Activated B cell treated with CpG ODN at 0.5 μM for 24 hours (primary cell): ENCODE measurements at places on chromosomes 11 and 22.

DNA sequence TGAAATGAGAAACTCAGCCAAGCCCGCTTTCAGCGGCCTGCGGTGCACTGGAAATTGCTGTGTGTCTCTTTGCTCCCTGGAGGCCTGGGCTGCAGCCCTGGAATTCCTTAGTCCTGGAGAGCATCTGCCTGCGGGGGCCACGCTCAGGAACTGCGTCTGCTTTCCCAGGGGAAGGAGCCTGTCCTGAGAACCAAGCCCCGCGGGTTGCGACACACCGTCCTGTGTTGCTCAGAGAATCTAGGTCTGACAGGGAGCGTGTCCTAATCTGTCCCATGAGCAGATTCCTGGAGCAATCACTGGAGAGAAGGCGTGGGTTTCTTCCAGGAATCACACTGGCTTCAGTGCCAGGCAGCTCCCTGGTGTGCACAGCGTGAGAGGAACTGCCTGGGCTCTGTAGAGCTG, 708.1 kb downstream of the BRD1 start:
- DNase-seq, result no peak

- DNase-seq, result no peak
These were observed 5.9 kb upstream of the AMOTL1 start for GRCh38 chr11:94762208-94762607.

DNA sequence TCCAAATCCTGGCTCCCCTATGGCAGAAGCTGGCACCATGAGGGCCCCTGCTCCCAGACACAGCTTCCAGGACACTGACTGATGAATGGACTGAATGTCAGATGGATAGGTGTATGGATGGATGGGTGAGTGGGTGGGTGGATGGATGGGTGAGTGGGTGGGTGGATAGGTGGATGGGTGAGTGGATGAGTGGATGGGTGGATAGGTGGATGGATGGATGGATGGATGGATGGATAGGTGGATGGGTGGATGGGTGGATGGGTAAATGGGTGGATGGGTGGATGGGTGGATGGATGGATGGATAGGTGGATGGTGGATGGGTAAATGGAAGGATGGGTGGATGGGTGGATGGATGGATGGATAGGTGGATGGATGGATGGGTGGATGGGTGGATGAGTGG, 4.3 kb downstream of the FGF3 start:
- DNase-seq, result no peak

DNA sequence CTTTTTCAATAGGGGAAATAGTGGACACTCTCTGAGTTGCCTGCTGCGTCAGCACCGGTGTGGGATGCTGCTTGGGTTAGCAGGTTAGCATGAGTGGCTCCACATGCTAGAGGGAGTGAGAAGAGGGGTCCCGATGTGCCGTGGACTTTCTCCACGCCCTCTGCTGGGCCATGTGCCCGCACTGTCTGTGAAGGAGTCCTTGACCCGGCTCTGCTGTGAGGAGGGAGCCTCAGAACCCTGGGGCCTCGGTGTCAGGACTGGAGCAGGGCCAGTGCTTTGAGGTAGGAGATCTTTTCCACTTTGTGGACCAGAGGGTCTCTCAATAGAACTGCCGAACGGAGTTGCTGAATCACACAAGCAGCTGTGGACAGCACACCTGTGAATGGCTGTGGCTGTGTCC, 14.8 kb downstream of the CTTN start:
- no peak for DNase-seq

DNA sequence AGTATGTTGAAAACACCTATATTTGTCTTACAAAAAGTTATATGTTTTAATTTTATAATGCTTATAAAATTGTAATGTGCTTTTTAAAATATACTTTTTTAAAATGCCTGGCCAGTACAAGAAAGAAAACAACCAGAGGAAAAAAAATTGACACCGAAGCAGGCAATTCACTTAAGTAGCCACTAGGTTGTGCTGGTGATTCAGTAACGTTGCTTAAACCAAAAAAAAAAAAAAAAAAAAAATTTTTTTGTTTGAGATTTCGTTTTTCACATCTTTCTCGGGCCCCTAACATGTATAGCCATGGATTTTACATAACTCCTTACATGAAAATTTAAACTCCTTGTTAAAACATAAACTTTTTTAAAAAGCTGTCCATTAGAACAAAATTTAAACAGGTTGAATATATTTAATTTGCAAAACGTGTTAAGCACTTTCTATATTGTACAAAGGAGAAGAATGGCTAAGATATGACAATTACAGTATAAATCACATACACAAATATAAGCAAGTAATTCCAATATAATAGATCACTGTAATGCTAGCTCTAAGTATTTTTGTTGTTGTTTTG, 9.2 kb downstream of the OR8B4 start:
- no peak for DNase-seq

DNA sequence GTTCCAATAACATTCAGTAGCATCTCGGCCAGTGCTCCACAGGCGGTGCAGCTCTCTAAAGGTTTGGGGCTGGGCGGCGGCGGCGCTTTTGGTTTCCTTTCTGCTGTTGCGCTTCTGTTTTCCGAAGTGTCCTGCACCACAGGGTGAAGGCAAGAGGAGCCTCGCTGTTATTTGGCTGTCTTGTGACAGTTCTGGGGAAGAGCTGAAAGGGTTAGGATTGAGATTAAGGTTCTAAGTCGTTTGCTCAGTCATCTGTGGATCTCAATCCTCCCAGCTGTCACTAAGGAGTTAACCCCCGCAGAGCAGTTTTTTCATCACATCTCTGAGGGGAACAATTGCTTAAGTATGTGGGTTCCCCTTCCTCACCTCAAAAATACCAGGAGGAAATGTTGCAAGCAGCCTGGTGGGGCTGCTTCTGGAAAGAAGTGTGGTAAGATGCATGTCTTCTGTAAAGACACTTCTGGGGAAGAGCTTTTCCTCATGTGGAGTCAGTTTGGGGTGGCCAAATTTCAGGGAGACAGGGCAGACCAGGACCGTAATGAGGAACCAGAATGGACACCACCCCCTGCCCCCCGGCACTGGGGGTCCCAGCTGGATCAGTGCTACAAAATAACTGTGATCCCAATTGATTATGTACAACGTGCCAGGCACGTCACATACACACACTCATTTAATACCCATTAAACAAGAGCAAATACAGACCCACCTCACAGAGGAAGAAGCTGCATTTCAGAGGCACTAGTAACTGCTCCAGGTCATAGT, 14.2 kb downstream of the TMEM121B start:
- no peak for DNase-seq

DNA sequence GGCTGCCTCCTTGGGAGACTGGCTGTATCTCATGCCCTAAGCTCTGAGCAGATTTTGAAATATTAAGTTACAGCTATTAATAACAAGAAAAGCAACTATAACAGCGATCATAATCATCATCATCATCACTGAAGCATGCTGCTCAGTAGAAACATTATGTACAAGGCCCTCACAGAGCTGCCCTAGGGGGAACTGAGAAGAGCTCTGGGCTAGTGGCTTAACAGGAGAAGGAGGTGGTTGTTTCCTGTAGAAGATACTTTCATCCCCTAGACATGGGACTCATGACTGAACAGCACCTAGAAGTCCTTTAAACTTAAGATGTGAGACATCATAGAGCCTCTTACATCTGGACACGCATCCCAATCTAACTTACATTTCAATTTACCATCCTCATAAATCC, 332.8 kb upstream of the PLET1 start:
- no peak for DNase-seq

DNA sequence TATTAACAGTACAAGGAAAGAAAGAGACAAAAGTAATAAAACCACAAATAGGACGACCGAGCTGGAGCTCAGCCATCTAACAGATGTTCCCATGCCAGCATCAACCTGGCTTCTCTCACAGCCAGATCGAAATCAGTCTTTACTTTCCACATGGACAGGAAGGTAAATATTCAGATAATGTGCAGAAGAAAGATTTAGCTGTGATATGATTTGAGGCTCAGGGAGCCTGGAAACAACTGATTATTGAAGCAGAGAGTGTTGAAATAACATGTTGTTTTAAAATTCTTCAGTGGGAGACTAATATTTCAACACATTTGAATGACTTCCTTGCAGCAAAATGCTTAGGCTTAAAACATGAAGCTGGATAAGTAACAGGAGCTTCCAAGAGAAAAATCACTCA, 546.8 kb downstream of the ETS1 start:
- DNase-seq, result no peak

GRCh38 chr11:36890841-36891240, 292.8 kb upstream of the RAG2 start:
- DNase-seq, result no peak

GRCh38 chr22:41752011-41752970, 48.2 kb upstream of the CCDC134 start:
- no peak for DNase-seq

GRCh38 chr22:46653596-46653995, 33.4 kb downstream of the GRAMD4 start:
- no peak for DNase-seq

DNA sequence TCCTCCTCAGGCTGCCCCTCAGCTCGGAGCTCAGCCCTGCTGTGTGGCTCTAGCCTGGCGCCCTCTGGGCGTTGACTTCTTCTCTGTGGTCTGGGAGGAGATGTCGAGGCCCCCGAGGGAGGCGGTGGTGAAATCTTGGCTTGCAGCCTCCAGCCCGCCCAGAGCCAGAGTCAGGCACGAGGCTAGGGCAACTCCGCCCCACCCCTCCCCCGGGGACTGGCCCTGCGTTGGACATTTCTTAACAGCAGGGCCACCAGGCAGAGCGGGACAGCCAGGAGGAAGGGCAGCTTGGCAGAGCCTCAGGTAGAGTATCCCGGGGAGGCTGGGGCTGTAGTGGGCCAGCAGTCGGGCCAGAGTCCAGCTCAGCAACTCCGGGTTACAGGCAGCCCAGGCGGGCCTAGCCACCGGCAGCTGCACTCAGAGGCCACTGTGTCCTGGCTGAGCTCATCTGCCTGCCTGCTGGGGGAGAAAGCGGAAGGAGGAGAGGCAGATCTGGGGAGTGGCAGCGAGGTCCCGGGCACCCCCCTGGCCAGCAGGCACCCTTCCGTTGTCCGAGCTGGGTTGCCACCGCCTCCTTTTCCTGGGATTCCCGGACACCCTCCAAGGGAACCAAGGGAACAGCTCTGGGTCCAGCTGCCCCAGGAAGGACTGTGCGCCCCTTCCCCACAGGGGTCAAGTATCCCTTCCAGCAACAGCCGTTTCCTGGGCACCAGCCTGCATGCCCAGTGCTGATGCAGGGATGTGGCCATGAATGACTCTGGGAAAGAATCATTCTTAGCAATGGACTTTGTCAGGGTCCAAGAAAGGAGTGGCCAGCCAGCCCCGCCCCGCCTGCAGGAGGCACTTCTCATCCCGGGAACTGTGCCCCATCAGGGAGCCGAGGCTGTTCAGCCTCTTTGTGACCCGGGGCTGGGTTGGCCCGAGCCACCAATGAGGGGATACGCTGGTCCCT, at the start of gene ALDH3B1:
Gene ALDH3B1 (plus strand): TSS at position 238 of the 952 bp plus-strand sequence. CDS start 4,971 bp downstream, outside the sequence.
- DNase-seq, result peak; percentile 54
